Activated CD4-positive, alpha-beta T cell treated with anti-CD3 and anti-CD28 coated beads for 4 hours (primary cell): ENCODE measurements at places on chromosomes 16 and 17.

- peak; percentile 19 for DNase-seq
Observed at GRCh38 chr17:73643001-73643851, 1.0 kb downstream of the SDK2 start.

DNA sequence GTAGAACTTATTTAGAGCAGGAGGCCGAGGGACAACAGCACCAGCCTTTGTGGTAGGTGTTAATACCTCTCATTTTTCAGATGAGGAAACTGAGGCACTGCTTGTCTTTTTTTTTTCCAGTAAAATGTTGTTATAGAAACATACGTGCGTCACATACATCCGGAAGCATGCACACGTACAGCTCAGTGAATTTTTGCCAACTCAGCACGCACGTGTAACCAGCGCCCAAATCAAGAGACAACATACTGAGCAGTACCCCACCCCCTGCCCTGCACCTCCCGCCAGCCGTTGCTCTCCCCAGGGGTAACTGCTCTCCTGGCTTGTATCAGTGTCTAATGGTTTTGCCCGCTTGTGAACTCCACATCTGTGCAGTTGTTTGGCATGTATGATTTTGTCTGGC is 92.0 kb downstream of the CMIP start:
- DNase-seq = no peak

- DNase-seq = no peak
Observed at GRCh38 chr17:71881041-71881440, 239.8 kb upstream of the SOX9 start.

DNA sequence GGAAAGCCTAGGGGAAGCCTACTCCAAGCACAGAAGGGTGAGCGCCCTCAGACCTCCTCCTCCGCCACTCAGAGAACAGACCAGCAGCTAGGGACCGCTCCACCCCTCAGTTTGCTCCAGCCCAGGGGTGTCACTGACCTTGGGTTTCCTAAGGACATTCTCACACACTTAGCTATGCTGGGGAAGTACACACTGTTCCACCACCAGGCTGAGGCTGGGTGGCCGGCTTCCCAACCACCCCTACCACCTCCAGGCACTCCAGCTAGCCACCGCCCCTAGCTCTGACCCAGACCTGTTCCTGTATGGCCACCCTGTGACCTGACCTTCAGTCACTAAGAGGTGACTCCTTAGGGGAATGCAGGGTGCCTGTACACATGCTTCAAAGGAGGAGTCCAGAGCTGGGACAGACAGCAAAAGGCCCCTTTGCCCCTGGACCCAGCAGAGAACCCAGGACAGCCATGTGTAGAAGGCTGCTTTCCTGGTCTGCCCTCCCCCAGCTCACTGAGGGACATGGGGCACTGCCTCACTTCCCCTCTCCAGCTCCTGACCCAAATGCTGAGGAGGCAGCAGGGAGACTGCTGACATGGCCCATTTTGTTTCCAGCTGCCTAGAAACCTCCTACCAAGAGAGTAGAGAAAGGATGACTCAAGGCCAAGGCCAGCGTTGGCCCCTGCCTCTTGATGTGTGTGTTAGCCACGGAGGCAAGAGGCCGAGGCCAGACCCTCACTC is 6.7 kb downstream of the HSPB9 start:
- DNase-seq = no peak

GRCh38 chr16:58343562-58343961 is 48.7 kb upstream of the GINS3 start:
- DNase-seq = no peak

DNA sequence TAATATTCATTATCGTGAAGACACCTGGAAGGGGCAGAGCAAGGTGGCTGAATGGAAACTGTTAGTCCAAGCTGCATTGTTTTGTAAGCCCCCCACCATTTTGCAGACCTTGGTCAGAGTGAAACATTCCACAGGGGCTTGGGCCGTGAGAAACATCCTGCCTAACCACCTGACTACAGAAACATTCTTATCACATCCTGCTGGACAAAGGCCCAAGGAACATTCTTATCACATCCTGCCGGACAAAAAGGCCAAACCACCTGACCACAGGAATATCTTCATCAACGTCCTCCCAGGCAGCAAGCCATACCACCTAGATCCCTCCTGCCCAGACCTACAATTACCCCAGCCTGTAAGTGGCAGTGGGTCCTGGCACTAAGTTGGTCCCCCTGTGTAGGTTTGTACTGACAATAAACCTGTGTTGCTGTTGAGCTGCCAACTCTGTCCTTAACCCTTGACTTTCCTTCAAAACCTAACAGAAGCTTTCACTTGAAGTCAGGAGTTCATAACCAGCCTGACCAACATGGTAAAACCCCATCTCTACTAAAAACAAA is 19.6 kb downstream of the ATF7IP2 start:
- no peak for DNase-seq

GRCh38 chr17:79400989-79401703 is 209.7 kb downstream of the RBFOX3 start:
- DNase-seq = peak; percentile 75

DNA sequence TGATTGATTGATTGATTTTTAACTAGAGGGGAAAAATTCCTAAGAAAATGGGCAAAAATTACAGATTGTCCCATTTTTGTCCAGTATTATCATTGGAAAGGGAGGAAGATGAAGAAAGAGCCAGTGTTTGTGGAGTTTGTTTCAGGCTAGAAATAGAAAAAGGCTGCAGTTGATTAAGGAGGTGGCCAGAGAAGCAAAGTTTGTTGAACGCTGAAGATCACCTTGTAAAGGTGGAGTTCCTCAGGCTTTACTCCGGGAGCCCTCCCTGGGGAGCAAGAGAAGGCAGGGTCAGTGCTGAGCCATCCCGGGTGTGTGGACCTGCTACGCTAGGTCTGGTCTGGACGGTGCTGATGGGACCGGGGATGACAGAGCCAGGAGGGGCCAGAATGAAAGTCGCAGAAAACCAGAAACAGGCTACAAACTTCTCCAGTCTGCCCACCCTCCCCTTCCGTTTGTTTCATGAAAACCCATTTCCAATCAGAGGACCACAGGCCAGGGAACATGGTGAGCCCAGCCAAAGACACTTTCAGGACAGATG is 222.6 kb upstream of the FOXF1 start:
- no peak for DNase-seq

- DNase-seq = no peak
Observed at GRCh38 chr16:79412783-79413225, 187.7 kb downstream of the MAF start.

- DNase-seq = no peak
Observed at GRCh38 chr16:49959552-49960277, 65.3 kb upstream of the CNEP1R1 start.

- no peak for DNase-seq
Observed at GRCh38 chr17:2214047-2214928, 89.3 kb downstream of the SMG6 start.

DNA sequence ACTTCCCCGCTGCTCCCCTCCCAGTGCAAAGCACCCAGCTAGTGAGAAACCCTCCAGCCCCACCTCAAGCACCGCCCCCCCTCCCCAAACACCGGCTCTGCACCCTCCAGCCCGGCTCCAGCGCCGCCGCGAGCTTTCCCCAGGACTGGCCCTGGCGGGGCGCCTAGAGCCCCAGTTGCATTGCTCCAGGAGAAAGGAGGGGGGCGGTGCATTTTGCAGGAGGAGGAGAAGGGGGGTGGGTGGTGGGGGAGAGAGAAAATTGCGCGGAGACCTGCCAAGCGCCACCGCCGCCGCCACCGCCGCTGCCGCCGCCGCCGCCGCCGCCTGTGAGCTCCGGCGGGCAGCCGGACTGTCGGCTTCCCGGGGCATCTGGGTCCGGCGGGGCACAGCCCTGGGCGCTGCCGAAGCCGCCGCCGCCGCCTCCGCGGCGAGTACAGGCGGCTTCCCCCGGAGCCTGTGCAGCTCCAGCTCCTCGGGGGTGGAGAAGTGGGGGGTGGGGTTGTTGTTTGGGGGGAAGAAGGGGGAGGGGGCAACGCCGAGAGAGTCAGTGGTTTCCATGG is 333 bp upstream of the NOG start:
- DNase-seq = peak; percentile 42

GRCh38 chr17:2706911-2707510 is 4.6 kb downstream of the CLUH start:
- no peak for DNase-seq

DNA sequence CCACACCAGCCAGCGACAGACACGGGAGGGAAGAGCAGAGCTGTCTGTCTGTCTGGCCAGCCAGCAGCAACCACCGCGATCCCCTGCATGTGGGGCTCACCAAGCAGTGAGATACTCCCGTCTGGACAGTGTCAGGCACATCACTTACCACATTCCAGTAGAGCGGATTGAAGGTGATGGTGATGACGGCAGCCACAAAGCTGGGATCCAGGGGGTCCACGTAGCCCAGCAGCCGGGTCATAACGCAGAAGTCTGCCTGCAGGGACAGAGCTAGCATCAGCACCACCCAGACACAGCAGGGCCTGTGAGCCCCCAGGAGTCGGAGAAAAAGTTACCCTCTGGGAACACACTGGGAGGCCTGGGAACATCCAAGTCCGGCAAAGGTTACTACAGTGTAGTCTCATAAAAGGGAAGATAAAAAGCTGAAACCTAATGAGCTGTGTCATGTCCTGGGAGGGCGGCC is 14.7 kb downstream of the PEMT start:
- DNase-seq = no peak

GRCh38 chr17:65121916-65122806 is 15.0 kb upstream of the RGS9 start:
- DNase-seq = no peak

GRCh38 chr16:80852261-80852872 is 48.0 kb upstream of the CDYL2 start:
- DNase-seq = peak; percentile 5

GRCh38 chr16:80390871-80391489 is 149.8 kb upstream of the DYNLRB2 start:
- no peak for DNase-seq

DNA sequence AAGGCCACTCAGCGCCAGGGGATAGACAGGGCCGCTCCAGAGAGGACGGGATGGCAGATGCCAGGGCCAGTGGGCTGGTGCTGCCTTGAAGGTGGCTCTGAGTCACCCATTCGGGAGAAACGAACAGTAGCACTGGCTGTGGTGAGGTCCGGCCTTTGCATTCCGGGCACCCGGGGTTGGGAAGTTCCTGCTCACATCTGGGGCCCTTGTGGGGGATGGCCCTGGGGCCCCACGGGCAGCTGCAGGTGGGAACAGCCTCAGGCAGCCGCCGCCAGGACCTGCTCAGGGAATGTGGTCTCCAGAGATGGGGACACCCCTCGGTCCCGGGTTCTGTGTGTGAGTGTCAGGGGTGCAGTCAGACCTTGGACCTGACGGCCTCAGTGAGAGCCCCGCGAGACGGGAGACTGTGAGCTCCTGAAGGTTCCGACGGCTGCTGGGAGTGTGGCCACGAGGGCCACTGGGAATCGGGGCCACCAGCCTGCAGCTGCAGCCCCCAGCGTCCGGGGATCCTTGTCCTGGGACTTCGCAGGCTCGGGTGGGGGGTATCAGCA is 1.4 kb downstream of the CBFA2T3 start:
- no peak for DNase-seq
